ENCODE measurements at places on chromosomes 11 and 22.

- no peak for DNase-seq
Observed at GRCh38 chr11:67060111-67060522, 3.5 kb downstream of the RHOD start.

GRCh38 chr22:37431801-37432707 is 4.8 kb upstream of the ELFN2 start:
- no peak for DNase-seq

DNA sequence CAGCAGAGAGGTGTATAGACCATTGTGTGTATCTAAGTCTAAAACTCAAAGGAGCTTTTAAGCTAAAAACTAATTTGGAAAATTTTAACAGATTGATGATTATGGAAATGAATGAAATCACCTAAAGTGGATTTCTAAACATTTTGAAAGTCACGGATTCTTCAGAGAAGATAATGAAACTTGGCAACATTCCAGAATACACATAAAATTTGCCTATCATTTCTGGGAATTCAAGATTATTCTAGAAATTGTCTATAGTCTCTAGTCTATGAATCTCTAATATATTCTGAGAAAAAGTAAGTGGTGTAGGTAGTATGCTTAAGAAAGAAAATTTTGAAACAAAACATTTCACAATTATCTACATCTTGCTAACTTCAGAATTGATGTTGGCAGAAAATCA is 1117.9 kb upstream of the CNTN5 start:
- no peak for DNase-seq

DNA sequence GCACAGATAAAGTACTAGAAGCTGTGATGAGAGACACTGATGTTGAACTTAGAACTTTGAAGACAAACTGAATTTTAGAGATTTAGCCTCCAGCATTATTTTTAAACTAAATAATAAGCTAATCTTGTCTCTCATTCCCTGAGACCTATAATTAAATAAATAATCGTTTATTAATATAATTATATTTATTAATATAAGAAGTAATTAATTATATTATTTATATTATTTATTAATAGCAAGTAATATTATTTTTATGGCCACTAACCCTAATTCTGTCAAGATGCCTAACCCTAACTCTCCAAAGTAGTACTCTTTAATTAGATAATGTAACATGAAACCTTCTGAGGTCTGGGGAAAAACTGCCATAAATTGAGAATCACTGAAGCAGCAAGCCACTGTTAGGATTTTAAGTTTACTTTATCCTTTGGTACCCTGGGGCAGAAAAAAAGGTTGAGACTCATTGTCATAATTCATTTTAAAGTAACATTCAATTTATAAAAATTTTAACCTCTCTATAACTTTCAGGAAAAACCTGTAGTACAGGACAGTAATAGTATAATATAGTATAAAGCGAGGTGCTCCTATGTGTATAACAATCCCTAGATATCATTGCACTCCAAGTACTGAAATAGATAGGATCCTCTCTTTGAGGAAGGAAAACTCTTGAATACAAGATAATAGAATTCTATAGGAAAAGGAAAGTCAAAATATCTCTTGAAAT is 85.4 kb downstream of the TTC28 start:
- DNase-seq: no peak

- DNase-seq: no peak
Observed at GRCh38 chr11:13036235-13036634, 27.1 kb downstream of the RASSF10 start.

- no peak for DNase-seq
Observed at GRCh38 chr11:34600339-34601084, 20.4 kb upstream of the EHF start.

DNA sequence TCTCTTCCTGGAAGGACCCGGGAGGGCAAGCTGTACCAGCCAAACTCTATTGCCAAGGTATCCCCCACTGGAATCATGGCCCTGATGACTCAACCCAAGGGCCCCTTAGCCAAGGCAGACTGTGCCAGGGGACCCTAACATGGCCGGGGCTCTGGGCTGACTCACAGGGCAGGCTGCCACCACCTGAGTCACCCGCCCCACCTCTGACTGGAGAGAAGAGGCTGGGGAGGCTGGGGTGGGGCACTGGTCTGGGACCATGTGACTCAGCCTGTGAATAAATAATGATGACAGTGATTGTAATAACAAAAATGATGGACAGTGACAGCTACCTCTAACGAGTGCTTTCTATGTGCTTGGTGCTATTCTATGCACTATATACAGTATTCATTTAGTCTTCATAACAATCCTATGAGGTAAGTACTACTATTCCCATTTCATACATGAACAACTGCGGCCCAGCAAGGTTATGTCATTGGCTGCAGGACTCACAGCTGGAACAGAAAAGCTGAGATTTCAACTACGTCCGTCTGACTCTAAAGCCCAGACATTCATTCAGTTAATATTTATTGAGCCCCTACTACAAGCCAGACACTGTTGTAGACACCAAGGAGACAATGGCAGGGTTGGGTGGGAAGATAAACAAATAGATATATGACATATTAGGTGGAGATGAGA is 84.2 kb downstream of the FBXO7 start:
- no peak for DNase-seq

GRCh38 chr11:34213366-34213765 is 107.9 kb downstream of the NAT10 start:
- DNase-seq: no peak

GRCh38 chr22:21780259-21780658 is 44.7 kb upstream of the YPEL1 start:
- DNase-seq: no peak

DNA sequence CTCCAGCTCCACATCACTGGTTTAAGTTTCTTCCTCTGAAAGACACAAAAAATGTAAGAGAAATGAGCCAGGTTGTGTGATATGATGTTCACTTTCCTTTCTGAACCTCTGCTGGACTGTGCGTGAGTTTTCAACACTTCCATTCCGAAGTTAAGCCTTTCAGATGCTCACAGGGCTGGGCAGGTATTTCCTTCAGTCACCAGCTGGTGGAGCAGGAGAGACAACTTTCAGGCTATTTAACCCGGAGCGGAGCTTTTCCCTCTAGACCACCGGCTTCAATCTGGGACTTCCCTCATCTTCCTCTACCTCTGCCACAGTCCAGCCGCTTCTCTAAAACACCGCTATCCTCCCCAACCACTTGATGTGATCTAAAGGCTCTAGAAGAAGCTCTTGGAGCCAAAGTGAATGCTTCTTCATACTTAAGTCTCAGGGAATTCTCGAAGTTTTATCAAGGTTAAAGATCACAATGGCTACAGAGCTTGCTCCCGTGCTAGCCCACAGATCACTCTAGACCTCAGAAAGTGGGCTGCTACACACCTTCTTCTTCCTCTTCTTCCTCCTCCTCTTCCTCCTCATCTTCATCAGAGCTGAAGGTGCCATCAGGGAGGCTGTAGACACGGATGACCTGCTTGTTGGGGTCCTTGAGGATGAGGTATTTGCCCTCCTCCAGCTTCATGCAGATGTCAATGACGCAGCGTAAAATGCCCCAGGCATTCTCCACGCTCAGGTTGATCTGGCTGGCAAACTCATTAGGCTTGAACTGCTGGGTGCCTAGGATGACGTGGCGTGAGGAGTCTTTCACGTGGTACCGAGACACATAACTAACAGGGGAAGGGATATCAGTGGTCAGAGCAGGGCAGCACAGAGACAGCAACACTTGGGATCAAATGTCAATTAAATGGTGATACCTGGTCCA is 4.4 kb upstream of the FOXRED2 start:
- no peak for DNase-seq

DNA sequence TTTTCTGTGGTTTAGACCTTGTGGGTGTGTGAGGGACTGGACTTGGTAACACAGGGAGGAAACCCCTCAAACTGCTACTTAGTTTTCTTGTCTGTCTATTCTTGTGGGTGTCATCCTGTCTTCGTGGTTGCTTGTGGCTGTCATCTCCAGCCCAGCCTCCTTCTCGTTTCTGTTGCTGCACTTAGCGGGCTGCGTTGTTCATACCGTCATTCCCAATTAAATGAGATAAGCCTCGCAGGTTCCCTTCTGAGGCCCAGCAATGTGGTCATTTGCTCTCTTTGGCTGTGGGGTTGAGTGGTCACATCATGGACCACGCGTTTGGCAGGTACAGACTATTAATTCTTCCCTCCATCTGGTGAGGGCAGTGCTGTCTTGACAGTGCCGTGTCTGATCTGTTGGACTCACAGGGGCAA is 18.8 kb downstream of the PANX1 start:
- no peak for DNase-seq

DNA sequence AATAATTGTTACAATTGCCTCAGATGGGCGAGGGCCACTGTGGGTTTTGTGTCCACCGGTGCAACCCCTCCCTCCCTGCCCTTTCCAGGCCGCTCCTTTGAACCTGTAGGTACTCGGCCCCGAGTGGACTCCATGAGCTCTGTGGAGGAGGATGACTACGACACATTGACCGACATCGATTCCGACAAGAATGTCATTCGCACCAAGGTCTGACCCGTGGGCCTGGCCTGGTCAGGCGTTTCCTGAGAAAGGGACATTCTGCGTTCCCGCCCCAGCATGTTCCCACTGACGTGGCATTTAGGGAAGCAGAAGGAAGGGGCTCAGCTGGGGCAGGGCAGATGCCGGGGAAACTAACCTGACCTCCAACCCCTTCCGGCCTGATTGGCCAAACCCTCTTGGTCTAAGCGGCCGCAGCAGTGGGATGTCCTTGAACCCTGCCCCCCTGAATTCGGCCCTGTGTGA is 10.1 kb downstream of the SIDT2 start:
- DNase-seq: no peak

GRCh38 chr22:46739094-46739870 is 1.2 kb upstream of the CERK start:
- no peak for DNase-seq

GRCh38 chr22:48070760-48071159 is 1308.3 kb downstream of the TBC1D22A start:
- no peak for DNase-seq

DNA sequence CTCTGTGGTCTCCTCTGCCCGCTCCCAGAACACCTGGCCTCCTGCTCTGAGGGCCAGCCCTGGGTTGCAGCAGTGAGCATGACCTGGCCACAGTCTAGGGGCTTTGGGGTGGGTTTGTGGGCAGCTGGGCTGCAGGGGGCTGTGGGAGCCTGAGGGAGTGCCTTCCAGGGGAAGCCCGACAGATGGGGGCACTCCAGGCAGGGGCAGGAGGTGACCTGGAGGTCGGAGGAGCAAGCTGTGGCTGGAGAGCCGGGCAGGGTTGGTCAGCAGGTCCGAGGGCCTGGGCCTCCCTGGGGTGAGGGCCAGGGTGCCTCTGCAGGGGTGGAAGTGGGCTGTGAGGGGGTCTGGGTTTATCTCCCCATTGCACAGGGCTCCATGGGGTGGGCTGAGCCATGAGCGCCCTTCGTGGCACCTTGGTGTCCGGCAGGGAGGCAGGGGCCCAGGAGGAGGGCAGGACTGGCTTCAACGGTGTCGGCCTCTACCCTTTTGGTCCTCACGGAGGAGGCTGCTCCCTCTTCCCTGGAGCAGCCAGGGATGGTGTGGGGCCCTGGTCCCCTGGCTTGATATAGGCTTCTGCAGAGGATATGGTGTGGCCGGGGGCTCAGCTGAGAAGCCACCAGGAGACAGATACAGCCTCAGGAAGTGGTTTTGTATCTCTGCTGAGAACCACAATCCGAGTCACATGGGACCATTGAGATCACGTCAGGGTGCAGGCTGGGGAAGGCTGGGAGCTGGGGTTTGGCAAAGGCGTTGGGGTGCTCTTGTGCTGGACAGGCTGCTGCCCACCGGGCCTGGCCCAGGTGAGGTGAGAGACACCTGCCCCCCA is 22.3 kb downstream of the KCNQ1 start:
- no peak for DNase-seq

DNA sequence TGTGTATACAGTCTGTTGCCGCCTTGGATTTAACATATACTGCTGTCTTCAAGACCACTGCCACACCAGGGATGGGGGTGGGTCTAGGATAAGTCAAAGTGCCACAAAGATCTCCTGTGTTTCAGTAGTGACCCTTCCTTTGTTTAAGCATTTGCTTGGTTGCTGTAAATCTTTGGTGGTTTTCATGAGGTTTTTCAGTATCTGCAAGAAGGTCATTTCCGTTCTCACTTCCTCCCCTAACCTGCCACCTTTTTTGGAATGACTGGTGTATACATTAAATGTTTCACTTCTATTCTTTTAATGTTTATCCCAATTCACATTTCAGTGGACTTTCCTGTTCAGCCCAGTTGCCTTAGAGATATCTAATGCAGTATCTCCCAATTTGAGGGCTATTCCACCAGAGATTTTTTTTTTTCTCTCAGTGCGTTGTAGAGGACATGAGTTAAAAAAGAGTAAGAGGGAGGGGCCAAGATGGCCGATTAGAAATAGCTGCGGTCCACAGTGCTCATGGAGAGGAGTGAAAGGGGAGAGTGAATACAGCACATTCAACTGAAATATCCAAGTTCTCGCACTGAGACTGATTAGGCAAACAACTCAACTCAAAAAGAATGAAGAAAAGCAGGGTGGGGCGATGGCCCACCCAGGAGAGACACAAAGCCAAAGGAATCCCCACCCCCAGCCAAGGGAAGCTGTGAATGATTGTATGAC is 43.2 kb downstream of the USP47 start:
- no peak for DNase-seq

DNA sequence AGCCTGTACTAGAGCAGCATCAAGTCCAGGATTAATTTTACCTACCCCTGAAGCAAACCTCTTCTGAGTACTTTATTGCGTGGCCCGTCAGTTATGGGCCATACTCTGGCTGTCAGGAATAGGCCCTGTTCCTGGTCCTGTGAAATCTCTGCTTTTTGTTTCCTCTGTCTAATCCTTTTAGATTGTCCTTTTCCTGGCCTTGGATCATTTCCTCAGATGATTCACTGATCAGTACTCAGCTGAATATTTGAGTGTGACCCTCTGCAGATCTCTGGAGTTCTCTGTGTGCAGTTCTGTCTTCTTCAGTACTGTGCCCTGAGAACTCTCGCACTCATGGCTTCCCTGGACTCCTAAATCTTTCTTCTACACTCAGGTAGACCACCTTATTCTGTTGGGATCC is 123.5 kb downstream of the UVRAG start:
- no peak for DNase-seq

- DNase-seq: no peak
Observed at GRCh38 chr11:94563176-94563847, 3.9 kb upstream of the PIWIL4 start.

- no peak for DNase-seq
Observed at GRCh38 chr11:118219732-118220131, 5.1 kb downstream of the JAML start.

DNA sequence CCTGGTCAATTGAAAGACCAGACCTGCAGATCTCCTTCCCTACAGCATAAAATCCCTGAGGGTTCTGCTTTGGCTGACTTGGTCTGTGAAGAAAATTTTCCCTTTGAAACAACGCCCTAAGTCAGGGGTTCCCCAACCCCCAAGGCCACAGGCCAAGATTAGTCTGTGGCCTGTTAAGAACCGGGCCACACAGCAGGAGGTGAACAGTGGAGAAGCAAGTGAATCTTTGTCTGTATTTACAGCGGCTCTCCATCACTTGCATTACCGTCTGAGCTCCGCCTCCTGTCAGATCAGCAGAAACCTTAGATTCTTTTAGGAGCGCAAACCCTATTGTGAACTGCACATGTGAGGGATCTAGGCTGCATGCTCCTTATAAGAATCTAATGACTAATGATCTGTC is 38.2 kb downstream of the CCDC83 start:
- no peak for DNase-seq

- no peak for DNase-seq
Observed at GRCh38 chr11:68950270-68950669, 30.5 kb downstream of the MRGPRD start.
